ENCODE measurements at places on chromosomes 4 and X.
A peak's percentile ranks its signal among the peaks of the same experiment; 100 is the strongest.

DNA sequence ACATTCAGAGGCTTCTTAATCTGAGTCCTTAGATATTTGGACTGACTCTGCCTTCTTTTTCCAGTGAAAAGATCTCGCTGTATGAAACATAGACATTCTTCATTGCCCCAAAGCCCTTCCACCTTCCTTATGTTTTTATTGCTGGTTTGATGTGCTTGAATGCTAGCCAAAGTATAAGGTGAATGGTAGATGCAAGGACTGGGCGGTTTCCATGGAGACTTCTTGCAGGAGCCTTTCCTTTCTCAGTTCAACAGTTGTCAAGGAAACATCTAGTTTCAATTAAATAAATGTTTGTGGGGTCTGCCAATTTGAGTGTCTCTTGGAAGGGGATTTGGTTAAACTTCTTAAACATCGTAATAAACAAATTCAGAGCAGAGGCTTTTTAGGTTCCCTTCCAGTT is 46.0 kb downstream of the REPS2 start:
- no peak for DNase-seq

DNA sequence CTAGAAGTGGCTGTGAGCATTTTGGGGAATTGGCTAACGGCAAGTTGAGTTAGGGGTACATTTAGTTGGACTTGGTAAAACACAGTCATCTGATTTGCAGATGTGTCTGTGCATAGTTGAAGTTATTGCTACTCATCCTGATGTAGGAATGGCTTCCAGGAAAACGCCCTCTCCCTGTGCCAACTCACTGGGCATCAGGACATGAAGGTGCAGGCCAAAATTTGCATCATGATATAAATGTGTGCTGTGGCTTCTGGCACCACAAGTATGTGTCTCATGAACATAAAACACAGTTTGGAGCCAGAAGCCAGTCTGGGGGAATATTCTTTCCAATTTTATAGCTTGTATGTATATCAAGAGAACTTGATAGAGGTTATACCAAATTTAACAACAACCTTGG is 54.2 kb upstream of the CBR4 start:
- no peak for DNase-seq

GRCh38 chrX:143455046-143455445 is 62.2 kb downstream of the SPANXN3 start:
- peak; percentile 18 for DNase-seq

- DNase-seq, result no peak
Measured at GRCh38 chr4:85833302-85833701, 358.4 kb downstream of the ARHGAP24 start.

GRCh38 chr4:87375719-87376291 is 15.2 kb downstream of the HSD17B11 start:
- peak; percentile 36 for DNase-seq

DNA sequence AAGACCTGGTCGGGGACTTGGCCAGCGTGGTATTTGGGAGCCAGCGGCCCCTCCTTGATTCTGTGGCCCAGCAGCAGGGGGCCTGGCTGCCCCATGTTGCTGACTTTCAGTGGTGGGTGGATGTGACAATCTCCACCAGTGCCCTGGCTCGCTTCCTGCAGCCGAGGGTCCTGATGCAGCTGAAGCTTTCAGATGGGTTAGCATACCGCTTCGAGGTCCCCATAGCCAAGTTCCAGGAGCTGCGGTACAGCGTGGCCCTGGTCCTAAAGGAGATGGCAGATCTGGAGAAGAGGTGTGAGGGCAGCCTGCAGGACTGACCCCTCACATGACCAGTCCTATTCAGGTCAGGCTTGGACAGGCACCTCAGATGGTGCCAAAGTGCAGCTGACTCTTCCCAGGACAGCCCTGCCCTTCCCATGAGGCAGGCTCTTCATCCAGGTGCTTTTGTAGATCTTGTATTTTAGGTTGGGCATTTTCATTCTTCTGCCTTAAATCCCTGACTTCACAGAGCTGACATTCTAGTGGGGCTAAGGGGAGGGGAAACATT is 15.1 kb downstream of the LNX1 start:
- DNase-seq, result no peak

GRCh38 chr4:137076908-137077307 is 455.4 kb downstream of the PCDH18 start:
- no peak for DNase-seq

DNA sequence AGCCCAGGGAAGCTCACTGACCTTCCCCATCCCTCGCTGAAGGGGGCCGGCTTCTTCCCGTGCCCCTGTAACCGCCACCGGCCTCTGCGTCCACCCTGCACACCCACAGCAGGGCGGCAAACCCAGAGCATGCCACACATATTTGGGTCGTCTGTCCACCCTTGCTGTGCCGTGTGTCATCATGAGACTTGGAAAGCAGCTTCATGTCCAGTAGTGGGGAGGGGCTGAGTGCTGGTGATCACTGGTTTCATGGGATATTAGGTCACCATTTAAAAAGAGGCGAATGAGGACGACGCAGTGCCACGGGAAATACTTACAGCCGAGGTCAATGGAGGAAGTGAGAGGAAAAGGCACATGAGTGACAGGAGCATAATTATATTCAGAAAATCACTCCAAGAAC is 74.8 kb downstream of the HTRA3 start:
- DNase-seq, result no peak

GRCh38 chr4:43224559-43224958 is 332.0 kb downstream of the GRXCR1 start:
- DNase-seq, result no peak
